ENCODE measurements at places on chromosomes 12 and 14. TPM values are rescaled to one million over a fixed set of nuclear protein-coding genes. Genes with fewer than 3 reads are reported as not detected.

SDR9C7 gene
- not detected for total RNA-seq

SOS2 gene
- 26.3 TPM for total RNA-seq

ABCD2 gene
- 0.70 TPM for total RNA-seq

PLEKHH1 gene
- total RNA-seq = 35.7 TPM

POU6F1 gene
- 7.7 TPM for total RNA-seq

A2M gene
- 76.7 TPM for total RNA-seq

PTGER2 gene
- not detected for total RNA-seq

PMEL gene
- total RNA-seq = 36.9 TPM

KRT74 gene
- total RNA-seq = not detected

NGB gene
- total RNA-seq = not detected

RIC8B gene
- total RNA-seq = 33.8 TPM

BAZ1A gene
- 50.2 TPM for total RNA-seq

OTUB2 gene
- total RNA-seq = 4.8 TPM

GLIPR1L2 gene
- 0.40 TPM for total RNA-seq
